Stimulated activated CD4-positive, alpha-beta T cell treated with anti-CD3 and anti-CD28 coated beads, Interleukin-12 subunit alpha, Interleukin-12 subunit beta, amount 100 ng/mL, for 48 hours (primary cell): ENCODE measurements at places on chromosomes 5 and 9.

GRCh38 chr5:51131266-51131665 lies 252.0 kb upstream of the ISL1 start:
- no peak for DNase-seq

DNA sequence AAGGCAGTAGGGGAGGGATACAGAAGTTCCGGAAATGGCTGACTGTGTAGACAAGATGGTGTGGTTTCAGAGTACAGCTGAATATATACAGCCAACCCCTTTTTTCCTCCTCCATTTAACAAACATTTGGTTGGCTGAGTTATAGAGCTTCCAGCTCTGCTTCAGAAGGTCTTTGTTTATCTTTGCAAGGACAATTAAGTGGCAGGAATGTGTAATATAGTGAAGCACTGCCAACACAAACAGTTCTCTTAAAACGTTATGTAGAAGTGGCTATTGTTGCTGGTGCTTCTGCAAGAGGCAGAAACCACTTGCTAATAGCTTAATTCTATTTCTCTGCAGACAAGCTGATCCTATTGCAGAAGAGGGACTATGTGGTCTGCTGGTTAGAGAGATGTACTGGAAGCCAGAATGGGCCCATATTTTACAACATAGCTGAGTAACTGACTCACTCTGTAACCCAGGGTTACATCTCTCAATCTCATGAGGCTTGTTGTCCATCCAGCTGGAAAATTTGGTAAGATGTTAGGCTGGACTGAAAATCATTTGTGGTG lies 62.7 kb upstream of the OSMR start:
- DNase-seq: no peak

GRCh38 chr5:124773315-124774311 lies 27.2 kb upstream of the ZNF608 start:
- DNase-seq: no peak

GRCh38 chr5:139181835-139182452 lies 16.2 kb downstream of the SIL1 start:
- no peak for DNase-seq

DNA sequence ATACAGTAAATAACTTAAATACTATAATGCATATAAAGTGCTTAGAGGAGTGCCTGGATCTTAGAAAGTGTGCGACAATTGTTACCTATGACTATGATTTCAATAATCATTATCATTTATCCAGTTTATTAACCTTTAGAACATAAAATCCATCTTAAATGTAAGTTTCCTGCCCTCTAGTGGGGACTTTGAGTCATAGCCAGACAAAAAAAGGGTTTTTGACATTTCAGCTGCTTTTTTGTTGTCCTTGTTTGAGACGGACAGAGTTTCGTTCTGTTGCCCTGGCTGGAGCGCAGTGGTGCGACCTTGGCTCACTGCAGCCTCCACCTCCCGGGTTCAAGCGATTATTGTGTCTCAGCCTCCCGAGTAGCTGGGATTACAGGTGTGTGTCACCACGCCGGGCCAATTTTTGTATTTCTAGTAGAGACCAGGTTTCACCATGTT lies 9.7 kb upstream of the C9orf152 start:
- no peak for DNase-seq

- no peak for DNase-seq
Observed at GRCh38 chr9:69657269-69657668, 14.9 kb downstream of the APBA1 start.

DNA sequence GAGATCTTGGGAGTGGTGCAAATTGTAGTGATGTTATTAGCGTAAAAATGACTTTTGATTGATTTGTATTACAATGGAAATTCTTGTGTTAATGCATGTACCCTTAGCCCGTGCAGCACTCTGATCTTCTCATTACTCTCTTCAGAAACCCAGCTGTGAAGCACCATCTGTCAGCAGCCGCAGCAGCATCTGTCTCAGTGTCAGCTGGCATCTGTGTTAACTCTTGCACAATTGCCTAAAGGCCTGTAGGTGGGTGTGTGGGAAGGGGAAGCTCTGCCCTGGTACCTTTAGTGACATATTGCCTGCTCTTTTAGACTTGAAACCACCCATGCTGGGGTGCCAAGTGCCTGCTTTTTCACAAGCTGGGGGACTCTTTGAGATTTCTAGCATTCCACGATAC lies 101.3 kb downstream of the FBXL7 start:
- no peak for DNase-seq

DNA sequence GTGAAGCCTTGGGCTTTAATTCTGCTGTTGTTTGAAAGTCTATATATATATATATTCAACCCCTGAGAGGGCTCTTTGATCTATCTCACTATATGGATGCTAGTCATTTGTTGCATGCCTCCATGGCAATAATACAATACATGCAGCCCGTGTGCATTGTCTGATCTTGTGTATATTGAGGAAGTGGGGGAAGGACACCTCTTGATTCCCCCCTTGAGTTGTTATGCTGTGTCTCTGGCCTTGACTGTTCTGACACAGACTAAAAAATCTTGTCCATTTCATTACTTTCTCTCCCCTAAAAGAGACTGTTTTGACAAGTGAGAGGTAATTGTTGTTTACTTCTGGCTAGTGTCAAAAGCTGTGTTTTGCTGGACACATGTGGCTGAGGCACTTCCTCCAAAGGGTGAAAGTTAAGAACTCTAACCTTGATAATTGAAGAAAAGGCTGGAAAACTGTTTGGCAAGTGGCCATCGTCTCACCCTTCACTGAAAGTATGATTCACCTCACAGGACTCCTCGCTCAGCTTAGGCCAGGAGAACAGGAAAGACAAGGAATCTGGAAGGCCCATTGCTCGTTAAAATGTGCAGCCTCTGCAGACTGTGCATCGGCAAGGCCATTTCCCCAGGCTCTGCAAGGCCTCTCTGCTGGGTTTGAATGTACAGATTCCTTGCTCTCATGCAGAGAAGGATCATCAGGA lies 304.0 kb downstream of the PRELID2 start:
- DNase-seq: no peak

DNA sequence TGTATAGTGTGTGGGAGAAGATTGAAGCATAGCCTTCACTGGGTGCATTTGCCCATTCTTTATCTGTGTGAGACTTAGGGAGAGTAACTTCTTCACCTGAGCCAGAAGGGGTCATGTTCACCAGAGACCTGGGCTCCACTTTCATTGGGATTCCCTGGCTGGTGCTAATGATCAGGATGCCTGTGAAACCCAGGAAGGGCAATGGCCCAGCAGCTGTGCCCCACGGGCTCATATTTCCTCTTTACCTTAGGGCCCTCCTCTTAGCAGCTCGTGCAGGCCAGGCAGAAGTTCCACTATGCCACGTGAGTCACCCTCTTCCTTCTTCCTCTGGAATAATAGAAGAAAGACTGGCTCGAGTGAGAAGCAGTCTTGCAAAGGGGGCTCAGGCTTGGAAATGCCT lies 5.0 kb downstream of the PPARGC1B start:
- no peak for DNase-seq

DNA sequence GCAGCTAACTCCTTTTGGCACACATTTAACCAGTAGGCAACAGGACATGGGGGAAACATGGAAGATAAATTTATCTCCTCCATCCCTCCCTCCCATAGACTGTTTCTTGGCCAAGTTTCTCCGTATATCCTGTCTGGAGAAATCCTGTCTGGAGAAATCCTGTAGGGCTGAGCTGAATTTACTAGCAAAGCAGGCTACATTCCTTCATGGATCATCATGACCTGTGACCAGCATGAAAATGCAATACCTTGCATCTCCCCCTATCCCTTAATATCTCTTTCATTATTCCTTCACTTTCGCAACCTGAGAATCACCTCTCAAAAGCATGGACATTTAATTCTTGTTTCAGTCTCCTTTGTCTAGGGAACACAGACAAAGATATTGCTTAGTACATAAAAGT lies 379.1 kb downstream of the PSAT1 start:
- no peak for DNase-seq

- DNase-seq: no peak
Observed at GRCh38 chr5:140591747-140592372, 27.2 kb downstream of the SLC35A4 start.

DNA sequence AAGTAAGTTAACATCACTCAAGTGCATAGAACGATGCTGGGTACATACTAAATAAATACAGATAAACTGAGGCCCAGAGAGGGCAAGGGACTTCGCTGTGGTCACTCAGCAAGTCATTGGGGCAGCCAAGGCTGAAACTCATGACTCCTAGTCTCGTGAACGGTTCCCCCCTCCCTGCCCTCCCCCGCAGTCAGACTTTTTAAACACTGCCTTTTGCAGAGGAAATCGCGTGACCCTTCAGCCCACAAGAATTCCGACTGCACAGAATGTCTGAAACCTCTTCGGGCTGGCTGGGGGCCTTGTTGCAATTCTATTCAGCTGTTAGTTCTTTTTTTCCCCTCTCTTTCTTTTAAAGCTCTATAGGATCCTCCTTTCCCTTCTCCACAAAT lies 28.1 kb downstream of the NEK6 start:
- peak; percentile 41 for DNase-seq

- DNase-seq: no peak
Observed at GRCh38 chr5:41869151-41869723, 988 bp downstream of the OXCT1 start.

DNA sequence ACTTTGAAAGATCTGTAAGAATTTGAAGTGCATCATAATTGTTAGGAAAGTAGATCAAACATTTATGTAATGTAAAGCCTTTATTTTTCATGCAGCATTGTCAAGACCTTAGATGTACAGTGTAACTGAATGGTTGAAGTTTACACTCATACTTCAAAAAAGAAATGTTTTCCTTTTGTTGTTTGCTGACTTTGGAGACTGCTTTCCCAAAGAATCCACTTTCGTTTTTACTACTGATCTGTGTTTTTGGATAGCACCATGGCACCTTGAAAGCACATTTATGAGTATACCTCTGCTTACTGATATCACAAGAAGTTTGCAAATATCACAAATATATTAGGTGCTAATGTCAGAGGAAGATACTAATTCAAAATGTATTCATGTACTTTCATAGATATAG lies 50.0 kb downstream of the PIP5K1B start:
- DNase-seq: no peak

GRCh38 chr5:113212244-113212920 lies 222.4 kb downstream of the TSSK1B start:
- DNase-seq: no peak

GRCh38 chr9:115098226-115098965 lies 19.6 kb downstream of the TNC start:
- DNase-seq: no peak

DNA sequence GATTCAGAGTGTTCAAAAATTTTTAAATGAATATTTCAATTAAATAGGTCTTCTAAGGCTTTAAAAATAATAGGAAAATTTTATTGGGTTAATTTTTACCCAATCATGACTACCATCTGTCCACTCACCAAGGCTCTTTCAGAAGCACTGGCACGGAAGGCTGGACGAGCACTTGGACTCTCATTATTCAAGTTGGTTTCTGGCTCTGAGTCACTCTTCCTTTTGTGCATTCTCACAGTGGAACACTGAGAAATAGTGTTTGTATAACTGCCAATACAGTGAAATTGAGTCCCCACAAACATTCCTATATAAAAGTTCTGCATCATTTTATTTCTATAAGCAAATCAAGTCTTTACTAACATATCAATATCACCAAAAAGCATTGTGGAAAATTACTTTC lies 1149.0 kb downstream of the EFNA5 start:
- no peak for DNase-seq

DNA sequence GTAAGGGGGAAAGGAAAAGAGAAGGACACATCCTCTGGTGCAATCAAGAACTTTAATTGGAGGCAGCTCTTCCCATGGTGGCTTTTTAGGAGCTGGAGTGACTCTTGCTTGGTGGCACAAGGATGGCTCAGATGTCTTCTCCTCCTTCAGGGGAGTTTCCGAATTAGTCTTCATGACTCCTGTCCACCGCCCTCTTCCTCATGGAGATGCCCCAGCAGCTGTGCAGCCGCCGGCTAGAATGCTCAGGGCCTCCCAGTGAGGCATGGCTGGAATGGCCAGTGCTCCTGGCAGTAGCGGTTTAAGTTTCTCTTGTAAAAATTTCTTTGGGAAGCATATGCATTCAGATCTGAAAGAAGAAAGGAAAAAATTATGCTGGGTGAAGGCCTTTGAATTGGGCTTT lies 8.8 kb upstream of the TEX53 start:
- no peak for DNase-seq

- no peak for DNase-seq
Observed at GRCh38 chr5:6039111-6039510, 339.2 kb downstream of the MED10 start.

DNA sequence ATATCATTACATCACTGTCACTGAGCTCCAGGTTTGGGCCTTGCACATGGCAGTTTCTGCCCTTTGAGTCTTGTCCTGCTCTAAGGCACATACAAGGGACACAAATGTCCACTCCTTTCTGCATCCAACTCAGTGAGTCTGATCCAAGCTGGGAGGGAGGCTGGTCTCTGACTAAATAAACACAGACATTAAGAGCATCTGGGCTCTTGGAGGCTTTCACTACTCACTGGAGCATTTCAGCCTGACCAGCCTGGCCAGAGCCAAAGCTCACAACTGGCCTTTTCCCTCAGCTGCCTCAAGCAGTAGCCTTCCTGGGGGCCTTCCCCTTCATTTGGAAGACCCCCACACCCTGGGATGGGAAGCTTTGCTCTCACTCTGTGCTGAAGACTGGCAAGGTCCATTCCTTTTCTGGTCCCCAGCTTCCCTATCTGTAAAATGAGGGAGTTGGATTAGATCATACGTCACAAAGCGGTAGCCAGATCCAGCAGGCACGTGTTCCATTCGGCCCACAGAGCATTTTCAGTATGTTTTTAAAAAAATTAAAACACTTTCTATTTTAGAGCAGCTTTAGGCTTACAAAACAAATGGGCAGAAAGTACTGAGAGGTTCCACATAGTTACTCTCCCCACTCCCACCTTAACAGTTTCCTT lies 58.6 kb upstream of the XPA start:
- no peak for DNase-seq

GRCh38 chr9:112360047-112360804 lies 19.7 kb upstream of the HSDL2 start:
- no peak for DNase-seq

DNA sequence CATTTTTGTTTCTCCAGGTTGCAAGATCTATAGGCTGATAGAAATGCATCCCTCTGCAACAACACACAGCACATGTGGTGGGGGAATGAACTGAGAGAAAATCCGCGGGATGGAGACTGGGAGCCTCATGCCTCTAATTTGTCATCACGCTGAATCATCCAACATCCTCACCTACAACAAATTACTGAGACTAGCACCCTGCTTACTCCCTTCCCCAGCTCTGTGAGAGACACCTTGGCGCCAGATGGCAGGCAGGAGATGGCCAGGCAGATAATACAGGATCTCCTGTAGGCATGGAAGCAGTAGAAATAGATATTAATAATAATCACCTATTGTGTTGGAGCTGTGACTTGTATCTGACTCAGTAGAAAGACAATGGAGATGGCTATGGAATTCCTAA lies 276.9 kb downstream of the SEMA5A start:
- no peak for DNase-seq
